ENCODE measurements at places on chromosomes 7 and 10.
A peak's percentile ranks its signal among the peaks of the same experiment; 100 is the strongest.

DNA sequence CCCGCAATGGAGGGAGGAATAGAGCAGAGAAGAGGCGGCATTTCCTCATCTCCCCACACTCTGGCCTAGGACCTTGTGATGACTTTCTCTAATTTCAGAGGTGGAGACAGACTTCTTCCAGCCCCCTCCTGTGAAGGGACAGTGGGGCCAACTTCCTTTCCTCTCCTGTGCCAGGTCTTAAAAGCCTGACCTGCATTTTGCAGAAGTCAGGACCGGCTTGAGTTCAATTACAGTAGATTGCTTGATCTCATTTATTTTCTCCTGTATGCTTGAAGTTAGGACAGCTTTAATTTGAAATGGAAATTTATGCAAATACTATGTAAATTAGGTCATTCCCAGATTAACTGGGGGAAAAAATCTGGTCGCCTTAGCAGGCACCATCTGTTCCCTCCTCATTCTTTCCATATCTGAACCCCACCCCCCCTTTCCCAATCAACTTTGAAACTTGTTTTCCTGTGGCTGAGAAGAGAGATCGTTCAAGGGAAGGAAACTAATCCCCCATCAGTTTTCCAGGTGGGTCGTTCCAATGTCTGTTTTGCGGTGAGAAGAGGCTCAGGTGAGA is 57.1 kb downstream of the SYPL1 start:
- DNase-seq, result no peak

DNA sequence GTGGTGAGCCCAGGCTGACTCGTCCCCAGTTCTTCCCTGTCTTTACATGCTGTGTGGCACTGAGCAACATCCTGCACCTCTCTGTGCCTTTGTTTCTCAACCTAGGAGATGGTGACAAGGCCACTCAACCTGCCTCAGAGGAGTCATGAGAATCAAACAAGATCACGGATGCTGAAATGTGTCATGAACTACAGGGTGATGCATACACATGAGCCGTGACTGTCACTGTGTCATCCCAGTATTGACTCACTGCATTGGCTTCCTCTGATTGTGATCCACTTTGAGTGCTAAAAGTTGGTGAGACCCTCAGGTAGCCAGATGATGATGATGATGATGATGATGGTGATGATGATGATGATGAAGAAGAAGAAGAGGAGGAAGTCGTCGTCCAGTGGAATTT is 11.5 kb downstream of the C10orf71 start:
- DNase-seq, result no peak

DNA sequence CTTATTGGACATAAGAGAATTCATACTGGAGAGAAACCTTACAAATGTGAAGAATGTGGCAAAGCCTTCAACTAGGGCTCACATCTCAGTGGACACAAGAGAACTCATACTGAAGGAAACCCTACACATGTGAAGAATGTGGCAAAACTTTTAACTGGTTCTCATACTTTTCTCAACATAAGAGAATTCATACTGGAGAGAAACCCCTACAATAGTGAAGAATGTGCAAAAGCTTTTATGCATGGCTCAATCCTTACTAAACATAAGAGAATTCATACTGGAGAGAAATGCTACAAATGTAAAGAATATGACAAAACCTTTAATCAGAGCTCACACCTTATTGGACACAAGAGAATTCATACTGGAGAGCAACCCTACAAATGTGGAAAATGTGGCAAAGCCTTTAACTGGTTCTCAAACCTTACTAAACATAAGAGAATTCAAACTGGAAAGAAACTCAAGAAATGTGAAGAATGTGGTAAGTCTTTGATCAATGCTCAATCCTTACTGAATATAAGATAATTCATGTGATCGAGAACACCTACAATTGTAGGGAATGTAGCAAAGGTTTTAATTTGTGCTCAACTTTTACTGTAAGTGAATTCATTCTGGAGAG is 121.8 kb upstream of the ZNF722 start:
- no peak for DNase-seq

GRCh38 chr10:99560277-99561126 is 27.8 kb downstream of the NKX2-3 start:
- DNase-seq, result no peak

- peak; percentile 13 for DNase-seq
These were observed 826.7 kb downstream of the TYW1 start for GRCh38 chr7:67823345-67823744.

GRCh38 chr10:80646366-80646765 is 108.7 kb downstream of the SH2D4B start:
- DNase-seq, result no peak

DNA sequence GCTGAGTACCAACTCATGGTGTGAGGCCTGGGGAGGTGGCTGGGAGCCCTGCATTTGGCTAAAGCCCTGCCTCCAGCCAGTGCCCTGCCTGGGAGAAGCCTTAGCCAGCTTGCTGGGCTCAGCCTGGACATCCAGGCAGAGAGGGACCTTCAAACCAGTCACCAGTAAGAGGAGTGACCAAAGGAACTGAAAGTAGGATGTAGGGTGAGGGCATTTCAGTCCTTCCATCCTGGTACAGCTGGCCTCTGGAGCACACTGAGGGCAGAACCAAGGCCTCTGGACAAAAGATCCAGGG is 124.8 kb downstream of the ADCY1 start:
- no peak for DNase-seq

DNA sequence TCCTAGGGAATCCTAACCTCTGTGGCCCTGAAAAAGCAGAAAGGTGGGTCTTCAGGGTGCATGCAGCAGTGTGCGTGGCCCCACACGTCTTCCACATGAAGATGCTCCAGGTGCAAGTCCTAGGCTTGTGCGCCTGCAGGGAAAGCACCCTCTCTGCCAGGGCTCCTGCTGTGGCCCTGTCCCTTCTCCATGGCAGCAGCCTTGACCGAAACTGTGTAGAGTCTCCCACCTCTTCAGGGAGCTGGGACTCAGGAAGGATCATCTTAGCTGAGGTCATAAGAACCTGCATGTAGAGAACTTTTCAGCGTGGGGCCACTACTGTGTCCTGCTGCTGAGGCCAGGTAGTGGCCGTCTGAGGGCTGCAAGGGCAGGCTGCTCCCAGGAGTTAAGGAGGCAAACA is 6.3 kb upstream of the CSGALNACT2 start:
- DNase-seq, result no peak

DNA sequence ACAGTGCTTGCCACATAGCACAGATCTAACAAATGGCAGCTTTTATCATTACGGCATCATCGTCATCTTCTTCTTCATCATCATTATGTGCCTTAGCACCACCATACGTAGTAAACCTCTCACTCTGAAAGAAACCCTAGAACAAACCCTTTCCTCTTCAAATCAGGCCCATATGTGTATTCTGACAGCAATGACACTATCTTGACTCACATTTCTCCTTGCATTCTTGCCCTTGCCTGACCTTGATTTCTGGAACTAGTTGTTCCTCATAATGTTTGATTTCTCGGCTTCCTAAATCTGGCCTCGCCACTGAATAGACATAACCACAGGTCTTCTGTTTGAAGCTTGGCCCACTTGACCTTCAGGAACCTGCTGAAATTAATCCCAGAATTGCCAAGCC is 115.3 kb downstream of the DGKI start:
- no peak for DNase-seq

GRCh38 chr7:68440866-68441265 is 1157.4 kb upstream of the AUTS2 start:
- no peak for DNase-seq

DNA sequence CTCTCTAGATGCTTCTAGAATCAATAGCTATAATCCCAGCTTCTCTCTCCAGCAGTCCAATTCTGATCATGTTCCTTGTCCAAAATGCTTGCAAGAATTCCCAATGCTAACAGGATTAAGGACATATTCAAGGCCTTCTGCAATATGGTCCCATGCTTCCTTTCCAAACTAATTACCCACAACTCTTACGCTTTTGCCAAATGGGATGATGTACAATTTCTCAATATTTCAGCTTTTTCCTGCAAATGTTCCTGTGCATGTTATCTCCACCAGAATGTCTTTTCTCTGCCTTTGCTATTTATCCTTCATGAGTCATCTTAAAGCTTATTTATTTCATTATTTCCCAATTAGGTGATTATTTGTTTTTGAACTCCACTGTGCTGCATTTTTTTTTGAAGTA is 556.4 kb downstream of the SORCS1 start:
- no peak for DNase-seq

DNA sequence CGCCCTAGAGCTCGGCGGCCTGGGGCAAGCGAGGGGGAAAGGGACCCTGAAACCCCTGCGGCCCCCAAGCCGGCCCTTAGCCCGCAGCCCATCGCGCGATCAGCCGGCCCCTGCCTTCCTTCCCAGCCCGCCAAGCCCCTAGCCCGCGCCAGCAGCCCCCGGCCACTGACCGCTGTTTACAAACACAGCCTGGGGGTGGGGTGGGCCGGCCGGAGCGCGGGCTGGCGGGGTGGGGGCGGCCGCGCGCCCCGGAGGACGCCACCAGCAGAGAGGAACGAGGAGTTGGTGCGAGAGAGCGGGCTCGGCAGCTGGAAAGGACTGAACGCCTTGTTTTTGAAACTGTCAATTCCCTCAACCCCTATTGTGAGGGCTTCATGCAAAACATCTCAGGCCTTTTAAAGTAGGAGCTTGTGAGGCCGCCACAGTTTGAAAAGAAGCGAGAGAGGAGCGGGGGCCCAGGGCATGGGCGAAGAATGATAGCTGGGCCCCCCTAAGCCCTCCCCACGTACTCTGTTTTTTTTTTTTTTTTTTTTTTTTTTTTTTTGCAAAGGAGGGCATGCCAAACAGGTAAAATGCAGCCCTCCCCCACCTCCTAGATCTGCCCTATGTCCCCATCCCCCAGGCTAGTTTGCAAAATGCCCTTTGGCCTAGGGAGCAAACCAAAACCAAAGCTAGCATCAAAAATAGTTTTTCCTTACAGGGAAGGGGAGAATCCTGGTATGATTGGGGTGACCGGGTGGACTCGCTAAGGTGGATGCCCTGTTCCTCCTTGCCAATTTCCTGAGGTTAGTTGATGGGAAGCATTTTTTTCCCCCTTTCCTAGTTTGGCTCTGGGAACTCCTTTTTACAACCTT is 15.0 kb downstream of the SKIDA1 start:
- DNase-seq, result no peak

DNA sequence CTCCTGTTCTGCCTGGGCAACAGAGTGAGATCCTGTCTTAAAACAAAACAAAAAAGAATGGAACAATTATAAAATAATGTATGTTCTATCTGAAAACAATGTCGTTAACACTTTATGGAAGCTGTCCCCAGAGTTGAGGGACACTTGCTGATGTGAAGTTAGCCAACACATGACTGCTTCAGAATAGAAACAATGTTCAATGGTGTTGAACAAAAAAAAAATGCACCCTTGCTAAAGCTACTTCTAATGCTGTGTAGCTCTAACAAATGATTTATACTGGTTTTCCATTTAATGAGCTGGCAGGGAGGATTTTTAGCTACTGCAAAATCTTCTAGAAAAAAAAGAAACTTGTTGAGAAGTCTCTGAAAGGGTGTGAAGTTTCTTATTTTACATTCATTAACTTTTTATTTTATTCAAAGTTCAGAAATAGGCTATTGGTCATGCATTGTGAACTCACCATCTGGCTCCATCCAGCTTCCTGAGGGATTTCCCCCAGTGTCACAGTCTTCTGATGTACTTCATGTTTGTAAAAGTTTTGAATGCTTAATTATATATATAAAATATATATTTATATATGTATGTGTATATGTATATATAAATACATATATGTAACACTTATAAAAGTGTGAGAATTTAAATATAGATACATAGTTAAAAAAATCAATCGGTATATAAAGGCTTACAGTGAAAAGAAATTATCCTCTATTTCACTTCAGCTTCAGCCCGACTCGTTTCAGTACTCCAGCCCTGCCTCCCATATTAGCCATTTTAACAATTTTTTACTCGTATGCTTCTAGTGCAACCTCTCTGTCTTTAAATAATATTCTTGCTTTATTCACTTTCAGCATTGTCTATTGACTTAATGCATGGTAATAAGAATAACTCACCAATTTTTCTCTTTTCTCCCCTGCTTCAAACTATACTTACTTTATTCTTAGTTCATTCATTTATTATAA is 35.0 kb downstream of the HDAC9 start:
- no peak for DNase-seq

GRCh38 chr10:13587391-13587790 is 626 bp downstream of the PRPF18 start:
- no peak for DNase-seq

- no peak for DNase-seq
These were observed 74.8 kb downstream of the GRID1 start for GRCh38 chr10:86291616-86292340.

DNA sequence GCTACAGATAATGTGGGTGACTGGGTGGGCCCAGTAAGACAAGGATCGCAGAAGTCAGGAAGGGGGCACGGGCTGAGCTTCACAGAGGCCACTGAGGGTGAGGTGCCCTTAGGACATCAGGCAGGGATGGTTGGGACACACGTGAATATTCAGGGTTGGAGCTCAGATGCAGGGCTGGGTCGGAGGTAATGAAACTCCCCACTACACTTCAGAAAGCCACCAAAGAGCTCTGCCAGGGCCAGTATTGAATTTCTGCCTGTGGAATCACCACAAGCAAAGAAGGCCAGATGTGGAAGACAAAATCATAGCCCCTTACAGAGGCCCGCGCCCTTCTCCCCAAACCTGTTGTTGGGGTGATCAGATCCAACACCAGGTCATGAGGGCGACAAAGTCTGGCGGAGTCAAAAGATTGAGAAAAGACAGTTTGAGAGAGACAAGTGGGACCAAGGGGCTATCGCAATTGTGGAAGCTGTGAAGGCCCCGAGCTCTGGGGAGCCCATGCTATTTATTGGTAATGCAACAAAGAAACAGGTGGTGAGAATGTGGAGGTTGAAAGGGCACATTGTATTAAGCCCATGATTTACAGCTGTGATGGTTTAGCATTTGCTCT is 42.4 kb downstream of the STRA8 start:
- no peak for DNase-seq

DNA sequence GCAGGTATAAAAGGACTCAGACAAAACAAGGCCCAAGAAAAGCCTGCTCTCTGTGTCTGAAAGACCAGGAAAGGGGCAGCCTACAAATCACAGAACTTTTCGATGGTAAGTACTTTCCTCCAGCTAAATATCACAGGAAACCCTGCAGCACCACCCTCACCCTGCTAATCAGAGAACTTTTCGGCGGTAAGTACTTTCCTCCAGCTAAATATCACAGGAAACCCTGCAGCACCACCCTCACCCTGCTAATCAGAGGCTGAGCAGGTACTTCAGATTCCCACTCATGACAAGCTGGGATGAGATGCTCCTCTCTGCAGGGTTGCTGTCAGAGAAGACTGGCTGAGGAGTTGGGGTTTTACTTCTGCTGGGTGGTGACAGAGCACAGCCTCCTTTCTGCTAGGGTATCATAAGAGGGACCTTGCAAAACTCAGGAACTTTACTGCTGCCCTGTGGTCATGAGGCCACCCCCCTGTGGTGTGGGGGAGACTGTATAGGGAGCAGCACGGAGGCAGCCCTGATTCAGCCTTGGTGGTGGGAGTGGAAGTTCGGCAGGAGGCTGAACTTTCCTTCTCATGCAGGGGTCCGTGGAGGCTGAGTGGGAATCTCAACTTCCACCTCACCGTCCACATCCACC is 7.2 kb downstream of the WDR37 start:
- DNase-seq, result no peak

DNA sequence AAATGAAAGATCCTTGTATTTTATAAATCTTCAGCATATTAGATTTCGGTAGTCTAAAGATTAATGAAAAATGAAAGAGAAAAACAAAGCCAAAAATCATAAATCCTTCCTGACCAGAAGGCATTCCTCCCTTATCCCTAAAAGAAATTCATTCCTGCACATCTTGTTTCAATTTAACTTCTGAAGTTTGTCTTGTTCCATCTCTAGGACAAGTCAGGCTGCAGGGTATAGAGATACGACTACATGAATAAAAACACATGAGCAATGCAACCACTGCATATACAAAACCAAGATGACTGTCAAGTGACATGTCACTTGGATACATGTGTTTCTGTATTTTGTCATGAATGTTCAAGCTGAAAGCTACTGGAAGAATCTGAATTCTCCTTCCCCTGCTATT is 214.9 kb downstream of the JAZF1 start:
- DNase-seq, result no peak
